ENCODE measurements at places on chromosomes 13 and 19.

GRCh38 chr13:71871844-71872243 lies 4.8 kb upstream of the DACH1 start:
- DNase-seq: no peak

- no peak for DNase-seq
These were observed 9.6 kb upstream of the CYSLTR2 start for GRCh38 chr13:48644141-48644540.

- no peak for DNase-seq
These were observed 5.0 kb downstream of the PAK4 start for GRCh38 chr19:39130337-39131254.

GRCh38 chr19:41774515-41774980 lies 19.2 kb downstream of the CEACAM6 start:
- peak; percentile 73 for DNase-seq

GRCh38 chr19:29191005-29191404 lies 21.9 kb downstream of the UQCRFS1 start:
- DNase-seq: no peak

Data from NCI-H1417 treated with DMSO at 0.1 percent for 48 hours (cell line).